M059J (cell line): ENCODE measurements at places on chromosomes 12 and 14.

GRCh38 chr14:43359317-43359716 lies 1147.8 kb downstream of the FSCB start:
- DNase-seq, result no peak

DNA sequence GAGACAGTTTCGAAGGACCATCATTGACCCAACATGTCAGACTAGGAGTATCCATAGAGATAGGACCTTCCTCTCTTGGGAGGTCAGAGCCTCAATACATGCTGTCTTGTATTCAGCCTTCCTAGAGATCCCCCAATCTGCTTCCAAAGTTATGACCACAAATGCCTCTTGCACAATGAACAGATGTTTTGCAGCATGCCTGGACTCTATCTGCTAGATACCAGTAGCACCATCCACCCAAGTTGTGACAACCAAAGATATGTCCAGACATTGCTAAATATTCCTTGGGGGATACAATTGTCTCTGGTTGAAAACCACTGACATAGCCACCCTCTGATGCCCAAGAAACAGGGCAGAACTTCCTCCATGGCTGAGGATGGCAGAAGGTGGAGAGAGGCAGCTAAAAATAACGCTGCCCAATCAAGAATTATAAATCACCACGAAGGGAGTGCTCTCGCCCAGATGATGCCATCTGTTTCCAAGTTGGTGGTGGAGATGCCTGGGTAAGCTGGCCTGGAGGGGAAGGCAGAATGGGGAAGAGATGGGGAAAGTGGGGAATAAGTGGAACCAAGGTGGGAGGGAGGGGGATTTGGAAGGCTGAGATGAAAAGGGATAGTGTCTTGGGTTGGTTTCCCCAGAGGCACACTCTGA lies 42.9 kb upstream of the NOS1 start:
- no peak for DNase-seq

DNA sequence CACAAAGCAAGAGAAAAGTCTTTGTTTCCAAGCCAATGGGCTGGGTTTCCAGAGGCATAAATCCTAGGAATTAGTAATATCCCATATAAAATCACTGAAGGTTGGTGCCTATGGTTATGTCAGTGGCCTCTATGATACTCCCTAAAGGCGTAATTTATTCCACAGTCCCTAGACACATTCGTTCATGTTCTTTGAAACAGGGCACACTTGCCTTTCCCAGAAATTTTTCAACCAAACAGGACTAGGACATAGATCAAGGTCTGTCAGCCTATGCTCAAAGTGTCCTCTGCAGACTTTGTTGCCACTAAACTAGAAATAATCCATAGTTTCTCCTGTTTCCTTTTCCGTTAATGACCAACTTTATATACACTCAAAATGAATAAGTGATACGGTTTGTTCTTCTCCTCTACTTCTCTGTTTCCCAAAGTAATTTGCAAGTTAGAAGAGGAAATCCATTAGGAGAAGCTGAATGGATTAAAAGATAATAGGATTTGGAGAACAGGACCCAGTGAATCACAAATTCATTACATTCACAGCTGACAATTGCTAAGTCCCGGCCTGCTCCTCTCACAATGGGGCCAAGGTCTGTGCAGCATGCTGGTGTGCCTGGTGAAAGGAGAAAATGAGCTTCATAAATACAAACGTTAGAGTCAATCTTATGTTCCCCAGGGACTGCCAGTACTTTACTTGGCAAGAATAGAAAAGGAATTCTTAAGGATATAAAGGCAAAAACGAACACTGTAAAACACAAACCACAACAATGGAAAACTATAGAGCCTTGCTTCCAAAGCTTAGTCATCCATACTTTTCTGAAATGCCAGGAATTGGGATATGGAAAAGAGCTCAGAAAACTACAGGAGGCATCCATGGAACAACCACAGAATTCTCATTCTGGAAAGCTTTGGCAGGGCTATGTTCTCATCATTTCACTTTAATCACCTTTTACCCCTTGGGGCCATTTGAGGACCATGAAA lies 966.2 kb downstream of the NRXN3 start:
- no peak for DNase-seq

- DNase-seq, result no peak
Observed at GRCh38 chr12:103586132-103586531, 941 bp upstream of the STAB2 start.
